Right kidney (tissue), 9 donors: ENCODE measurements at places on chromosomes 6 and 20.

DNA sequence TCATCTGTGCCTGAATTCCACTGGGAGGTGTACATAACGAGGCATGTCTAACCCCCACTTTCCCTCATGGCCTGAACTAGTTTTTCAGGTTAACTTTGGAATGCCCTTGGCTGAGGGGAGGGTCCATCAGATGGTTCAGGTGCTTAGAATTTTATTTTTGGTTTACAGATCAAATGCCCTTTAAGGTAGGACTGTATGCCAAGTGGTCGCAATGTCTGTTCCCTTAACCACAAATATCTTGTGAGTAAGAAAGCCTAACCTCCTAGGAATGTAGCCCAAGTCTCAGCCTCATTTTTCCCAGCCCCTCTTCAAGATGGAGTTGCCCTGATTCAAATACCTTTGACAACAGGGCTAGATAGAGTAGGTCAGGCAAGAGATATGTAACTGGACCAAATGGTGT lies 78.4 kb downstream of the RNASET2 start:
- DNase-seq = no peak

DNA sequence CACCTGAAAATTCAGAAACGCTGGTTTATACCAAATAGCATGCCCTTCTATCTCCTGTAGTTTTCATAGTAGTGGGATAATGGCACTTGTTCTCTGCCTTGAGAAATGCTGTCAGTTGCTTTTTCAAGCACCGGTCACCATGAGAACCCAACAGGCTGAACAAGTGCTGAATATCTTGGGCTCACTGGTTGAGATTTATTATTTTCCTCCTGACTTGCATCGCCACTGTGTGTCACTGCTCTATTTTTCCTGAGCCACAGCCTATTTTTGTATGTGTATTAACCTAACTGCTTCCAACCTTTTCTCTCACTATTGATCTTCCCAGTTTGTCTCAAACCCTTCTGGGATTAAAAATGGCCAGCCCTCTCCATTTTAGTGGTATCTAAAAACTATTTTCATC lies 71.9 kb downstream of the OPN5 start:
- DNase-seq = no peak

DNA sequence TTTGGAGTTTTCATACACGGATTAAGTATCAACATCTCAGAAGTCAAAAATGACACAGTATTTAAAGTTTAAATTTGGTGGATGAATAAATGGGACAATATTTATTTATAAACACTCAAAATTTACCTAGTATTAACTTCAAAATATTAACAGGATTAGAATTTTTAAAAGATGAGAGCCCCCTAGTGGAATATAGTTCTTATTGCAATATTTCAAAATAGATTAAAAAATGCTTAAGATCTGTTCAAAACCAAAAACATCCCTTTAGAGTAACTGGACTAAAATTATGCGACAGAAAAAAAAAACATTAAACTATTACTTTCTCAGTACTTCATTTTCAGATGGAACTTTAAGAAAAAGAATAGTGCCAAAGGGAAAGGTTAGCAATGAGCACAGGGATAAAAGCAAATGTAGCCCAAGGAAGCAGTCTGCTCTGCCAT lies 56.6 kb downstream of the SNX14 start:
- DNase-seq = no peak

- DNase-seq = no peak
Measured at GRCh38 chr6:143196525-143197225, 136.0 kb downstream of the AIG1 start.

DNA sequence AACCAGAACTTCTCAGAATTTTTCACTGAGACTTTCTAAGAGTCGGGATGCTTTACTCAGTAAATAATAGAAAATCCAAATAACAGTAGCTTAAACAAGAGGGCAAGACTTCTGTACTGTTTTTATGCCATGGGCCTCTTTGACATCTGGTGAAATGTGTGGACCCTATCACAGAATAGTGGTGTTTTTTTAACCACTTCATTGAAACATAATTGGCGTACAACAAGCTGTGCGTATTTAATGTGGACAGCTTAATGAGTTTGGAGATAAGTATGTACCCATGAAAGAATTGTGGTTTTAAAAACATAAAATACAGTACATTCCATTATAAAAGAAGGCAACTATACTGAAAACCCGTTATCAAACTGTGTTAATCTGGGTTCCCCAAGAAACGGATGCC lies 37.7 kb downstream of the PDRG1 start:
- DNase-seq = no peak

GRCh38 chr6:54327631-54328030 lies 19.4 kb downstream of the TINAG start:
- no peak for DNase-seq

- DNase-seq = no peak
Measured at GRCh38 chr6:130467146-130468050, 101.6 kb downstream of the TMEM200A start.

DNA sequence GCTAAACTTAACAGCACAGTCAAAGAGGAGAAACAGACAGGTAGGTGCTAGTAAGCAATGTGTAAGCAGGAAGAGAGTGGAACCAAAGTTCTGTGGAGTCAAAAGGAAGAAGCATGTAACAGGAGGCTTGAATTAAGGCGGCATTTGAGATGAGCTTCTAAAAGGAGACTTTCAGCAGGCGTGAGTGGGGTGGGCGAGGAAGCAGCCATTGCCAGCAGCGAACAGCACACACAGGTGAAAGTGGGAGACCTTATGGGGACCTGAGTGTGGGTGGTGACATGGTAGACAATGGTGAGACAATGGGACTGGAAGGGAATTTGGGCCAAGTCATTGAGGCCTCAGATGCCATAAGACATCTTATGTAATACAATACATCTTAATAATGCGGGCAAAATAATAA lies 195.0 kb downstream of the PAX1 start:
- no peak for DNase-seq

GRCh38 chr20:1327827-1328679 lies 886 bp downstream of the SDCBP2 start:
- no peak for DNase-seq

GRCh38 chr20:3430376-3431069 lies 23.1 kb upstream of the DNAAF9 start:
- DNase-seq = no peak

DNA sequence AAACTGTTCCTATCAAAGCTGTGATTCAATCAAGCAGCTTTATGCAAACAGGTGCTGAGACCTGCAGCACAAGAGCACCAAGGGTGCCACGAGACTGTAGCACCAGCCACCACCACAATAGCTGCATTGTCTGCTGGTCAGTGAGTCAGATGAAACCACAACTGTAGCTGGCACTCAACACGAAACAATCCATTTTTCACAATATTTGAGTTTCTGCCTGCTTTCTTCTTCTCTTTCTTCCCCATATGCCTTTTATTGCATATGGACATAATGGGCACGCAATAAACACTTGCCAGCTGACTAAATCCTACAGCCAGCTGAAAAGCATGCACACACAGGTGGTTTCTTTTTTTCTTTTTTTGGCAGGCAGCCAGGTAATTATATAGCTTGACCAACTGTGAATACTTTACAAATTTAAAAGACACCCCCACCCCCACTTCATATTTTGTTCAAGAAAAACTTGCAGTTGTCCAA lies 16.6 kb downstream of the SLC2A12 start:
- DNase-seq = no peak

DNA sequence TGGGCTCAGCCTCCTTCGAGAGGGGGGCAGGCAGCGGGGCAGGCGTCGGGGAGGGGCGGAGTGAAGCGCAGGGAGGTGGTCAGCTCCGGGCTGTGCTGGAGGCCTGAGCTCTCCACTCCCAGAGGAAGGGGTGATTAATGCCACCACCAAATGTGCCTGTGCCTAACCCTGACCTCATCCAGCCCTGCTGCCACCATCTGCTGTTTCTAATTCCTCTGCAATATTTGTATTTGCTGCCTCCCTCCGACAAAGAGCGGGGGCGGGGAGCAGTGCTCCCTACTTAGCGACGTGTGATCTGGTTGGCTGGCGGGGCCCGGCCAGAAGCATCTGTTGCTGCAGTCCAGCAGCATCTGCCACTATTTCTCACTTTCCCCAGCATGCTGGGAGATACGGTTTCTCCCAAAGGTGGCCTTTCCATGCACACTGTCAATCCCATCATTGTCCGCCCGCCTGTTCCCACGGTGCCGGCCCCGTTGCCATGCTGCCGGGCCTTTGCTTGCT lies 47.0 kb downstream of the DLL1 start:
- DNase-seq = peak; percentile 69

DNA sequence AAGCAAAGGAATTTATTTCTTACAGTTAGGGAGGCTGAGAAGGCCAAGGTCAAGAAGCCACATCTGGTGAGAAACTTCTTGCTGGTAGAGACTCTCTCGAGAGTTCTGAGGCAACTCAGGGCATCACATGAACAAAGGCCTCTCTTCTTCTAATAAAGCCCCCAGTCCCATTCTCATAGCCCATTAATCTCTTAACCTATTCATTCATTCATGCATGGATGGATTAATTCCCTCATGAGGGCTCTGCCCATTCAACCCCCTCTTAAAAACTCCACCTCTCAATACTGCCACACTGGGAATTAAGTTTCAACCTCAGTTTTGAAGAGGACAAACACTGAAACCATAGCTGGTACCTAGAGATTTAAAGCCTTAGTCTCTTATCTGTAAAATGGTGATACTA lies 217.9 kb upstream of the SPTLC3 start:
- no peak for DNase-seq

DNA sequence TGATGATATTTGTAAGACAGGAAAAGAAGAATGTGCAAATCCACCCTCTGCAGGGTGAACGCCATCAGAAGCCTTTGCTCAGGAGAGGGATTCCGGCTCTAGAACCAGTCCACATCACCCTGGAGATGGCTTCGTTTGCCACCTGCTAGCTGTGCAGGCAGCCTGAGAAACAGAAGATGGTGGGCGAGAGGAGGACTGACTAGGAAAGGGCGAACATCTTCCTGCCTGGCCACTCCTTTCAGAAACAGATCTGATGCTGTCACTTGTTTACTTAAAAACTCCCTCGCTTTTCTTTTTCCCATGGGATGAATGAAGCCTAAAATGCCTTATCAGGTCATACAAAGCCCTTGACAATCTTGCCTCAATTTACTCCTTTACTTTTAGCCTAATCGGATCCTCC lies 1.2 kb downstream of the PTPRA start:
- peak; percentile 13 for DNase-seq

GRCh38 chr6:18640134-18640533 lies 253.0 kb downstream of the RNF144B start:
- no peak for DNase-seq
